Panc1 (cell line): ENCODE measurements at places on chromosomes 2 and 18.

DNA sequence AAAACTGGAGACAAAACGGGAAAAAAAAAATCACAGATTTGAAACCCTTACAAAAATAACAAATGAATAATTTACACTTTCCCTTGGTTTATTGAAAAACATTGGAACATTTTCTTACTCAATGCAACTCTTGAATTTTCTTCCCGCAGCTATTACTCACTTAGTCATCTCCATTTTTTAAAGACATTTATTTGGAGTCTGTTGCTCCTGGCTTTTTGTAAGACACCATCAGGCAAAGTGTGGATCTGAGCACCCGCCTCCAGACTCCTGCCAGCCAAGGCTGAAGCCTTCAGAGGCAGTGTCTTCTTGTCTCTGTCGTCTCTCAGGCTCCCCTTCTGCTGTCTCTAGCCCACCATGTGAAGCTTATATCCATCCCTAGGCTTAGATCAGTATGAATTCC lies 46.2 kb downstream of the TRIB2 start:
- DNase-seq = no peak

GRCh38 chr2:108982259-108982679 lies 6.8 kb downstream of the EDAR start:
- DNase-seq = no peak

DNA sequence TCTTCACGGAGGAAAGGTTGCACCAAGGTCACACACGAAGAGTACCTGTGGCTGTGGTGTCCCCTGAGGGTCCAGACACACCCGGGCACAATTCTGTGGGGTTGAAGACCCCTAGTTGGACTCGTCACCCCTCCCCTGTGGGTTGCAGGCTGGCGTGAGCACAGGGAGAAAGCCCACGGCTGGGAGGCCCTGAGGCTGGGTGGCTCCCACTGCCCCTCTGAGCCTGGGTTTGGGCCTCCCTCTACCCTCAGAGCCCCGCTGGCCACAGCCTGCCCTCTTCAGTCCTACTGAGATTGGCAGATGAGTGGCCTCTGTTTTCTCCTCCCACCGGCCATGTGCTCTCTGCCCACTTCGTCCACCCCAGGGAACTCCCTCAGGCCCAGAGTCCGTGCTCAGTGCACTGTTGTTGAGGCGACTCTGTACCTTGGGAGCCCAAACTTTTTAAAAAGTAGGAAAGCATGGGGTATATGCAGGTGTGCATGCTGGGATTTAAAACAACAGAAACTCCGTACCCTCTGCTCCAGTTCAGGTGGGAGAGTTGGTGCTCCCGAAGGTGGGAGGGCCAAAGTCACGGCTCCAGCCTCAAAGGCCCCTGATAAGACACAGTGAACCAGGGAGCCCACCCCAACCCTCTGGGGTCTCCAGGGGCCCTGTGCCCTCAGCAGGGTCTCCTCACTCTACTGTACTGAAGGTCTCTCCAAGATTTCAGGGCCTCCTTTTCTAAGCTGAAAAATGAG lies 19.1 kb downstream of the RAMP1 start:
- DNase-seq = no peak

DNA sequence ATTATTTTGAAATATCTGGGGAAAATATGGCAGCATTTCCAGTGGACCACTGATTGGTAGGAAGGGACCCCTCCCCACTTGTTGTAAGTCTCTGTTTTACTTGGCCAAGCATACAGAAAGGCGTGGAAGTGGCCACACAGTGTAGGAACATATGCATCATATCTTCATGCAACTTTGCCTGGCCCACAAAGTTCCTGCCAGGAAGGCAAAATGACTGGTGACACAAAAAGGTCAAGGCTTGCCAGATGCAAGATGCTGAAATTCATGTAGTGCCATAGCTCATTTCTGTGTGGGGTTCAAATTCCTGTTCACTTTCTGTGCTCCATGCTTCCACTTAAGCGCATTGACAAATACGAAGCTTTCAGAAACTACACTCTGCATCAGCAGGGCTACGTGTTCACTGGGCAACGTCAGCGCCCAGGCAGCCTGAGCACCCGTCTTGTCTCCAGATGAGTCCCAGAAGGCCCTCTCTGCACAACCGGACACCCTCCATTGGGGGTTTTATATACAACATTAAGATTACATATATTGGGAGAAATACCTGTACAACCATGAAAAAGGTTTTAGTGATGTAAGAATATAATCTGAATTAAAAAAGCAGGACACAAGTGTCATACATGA lies 3.6 kb downstream of the DYNC2LI1 start:
- no peak for DNase-seq

DNA sequence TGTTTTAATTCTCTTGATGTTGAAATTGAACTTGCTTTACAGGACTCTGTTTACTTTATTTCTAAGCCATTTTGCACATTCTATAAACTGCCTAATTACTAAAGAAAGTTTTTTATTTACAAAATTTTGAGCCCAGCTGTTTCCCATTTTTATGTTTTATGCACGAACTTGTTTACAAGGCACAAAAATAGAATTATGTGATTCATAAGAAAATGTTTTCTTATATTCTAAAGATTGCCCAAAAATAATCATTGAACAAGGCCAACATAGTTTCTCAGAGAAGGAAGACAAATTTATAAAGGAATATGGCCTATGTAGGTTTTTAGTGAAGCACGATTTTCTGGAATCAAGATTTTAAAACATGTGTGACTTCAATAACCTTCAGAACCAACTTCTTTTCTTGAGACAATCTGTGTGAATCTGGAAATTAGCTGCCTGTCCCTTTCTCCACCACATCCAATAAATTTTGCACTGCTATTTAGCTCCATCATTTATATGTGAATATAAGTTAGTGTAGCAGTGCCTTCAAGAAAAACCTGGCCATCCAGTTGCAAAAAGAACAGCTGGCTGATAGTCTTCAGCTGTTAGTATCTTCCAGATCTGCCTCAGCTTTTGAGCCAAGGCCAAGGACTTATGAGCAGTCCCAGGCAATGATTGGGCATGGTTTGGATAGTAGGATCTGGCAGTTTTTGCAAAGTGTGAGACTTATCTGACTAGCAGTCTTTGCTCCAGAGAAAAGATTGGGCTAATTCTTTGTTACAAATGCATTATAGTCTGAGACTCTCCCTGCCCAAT lies 253.2 kb upstream of the COL3A1 start:
- no peak for DNase-seq

- DNase-seq = no peak
Observed at GRCh38 chr18:12750076-12750714, 47.4 kb downstream of the PSMG2 start.

- DNase-seq = no peak
Observed at GRCh38 chr2:47336259-47337238, 66.4 kb upstream of the MSH2 start.

DNA sequence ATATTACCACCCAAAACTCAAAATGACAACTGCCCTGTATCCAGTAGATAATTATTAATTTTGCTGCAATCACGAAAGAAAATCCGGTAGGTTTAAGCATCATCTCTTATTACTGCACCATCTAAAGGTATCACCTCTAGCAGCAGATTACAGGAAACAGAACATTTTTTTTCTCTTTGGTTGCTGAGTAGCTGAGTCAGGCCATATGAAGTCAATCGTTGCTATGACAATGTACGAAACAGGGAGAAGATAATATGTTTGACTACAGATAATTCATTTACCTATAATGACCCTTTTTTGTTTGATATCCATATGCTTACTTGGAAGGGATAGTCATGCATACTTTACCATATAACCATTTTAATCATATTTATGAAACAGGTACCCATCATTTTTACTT lies 831.6 kb upstream of the CHAC2 start:
- DNase-seq = peak; percentile 15

DNA sequence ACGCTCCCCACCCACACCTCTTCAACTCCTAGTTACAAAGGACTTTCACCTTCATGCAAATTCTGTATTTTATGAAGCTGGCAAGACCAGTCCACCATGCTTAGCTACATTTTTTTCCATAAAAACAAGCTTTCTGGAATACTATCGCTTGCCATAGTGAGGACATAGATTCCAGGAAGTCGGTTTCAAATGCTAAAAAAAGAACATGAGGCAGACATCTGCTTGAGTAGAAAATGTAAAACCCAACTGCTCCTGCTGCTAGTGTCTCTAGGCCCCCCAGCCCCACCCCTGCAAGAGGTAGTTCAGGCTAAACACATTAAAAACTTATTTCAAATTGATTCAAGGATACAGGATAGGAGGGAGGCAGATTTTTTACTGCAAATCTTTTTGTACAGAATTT lies 148.9 kb downstream of the SMAD2 start:
- no peak for DNase-seq

- DNase-seq = no peak
Observed at GRCh38 chr2:113890253-113891235, 655 bp downstream of the ACTR3 start.

GRCh38 chr2:40420478-40420877 lies 31.4 kb downstream of the SLC8A1 start:
- DNase-seq = no peak

- DNase-seq = no peak
Observed at GRCh38 chr2:222608081-222608480, 47.8 kb downstream of the FARSB start.

GRCh38 chr2:154836632-154837031 lies 138.1 kb downstream of the KCNJ3 start:
- no peak for DNase-seq

- no peak for DNase-seq
Observed at GRCh38 chr2:59881218-59881617, 672.2 kb downstream of the BCL11A start.

GRCh38 chr2:176193048-176193447 lies 4.6 kb downstream of the HOXD1 start:
- DNase-seq = no peak

- no peak for DNase-seq
Observed at GRCh38 chr2:9760069-9760901, 83.0 kb upstream of the TAF1B start.

DNA sequence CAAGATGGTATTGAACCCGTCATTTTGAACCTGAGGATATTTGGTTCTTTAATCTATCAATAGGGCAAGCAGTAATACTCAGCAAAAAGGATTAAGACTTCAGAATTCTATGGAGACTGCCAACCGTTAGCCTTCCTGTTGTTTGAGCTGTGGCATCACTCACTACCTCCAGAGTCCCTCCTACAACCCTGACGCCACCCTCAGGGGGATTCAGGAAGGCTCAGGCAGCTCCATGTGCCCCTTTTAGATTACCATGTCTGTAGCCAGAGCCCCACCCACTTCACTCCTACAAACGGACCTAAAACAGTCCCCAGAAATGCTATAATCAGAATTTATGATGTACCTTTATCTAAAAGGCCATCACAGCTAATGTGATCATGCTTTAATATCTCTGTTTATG lies 172.9 kb downstream of the EPHA4 start:
- DNase-seq = no peak

DNA sequence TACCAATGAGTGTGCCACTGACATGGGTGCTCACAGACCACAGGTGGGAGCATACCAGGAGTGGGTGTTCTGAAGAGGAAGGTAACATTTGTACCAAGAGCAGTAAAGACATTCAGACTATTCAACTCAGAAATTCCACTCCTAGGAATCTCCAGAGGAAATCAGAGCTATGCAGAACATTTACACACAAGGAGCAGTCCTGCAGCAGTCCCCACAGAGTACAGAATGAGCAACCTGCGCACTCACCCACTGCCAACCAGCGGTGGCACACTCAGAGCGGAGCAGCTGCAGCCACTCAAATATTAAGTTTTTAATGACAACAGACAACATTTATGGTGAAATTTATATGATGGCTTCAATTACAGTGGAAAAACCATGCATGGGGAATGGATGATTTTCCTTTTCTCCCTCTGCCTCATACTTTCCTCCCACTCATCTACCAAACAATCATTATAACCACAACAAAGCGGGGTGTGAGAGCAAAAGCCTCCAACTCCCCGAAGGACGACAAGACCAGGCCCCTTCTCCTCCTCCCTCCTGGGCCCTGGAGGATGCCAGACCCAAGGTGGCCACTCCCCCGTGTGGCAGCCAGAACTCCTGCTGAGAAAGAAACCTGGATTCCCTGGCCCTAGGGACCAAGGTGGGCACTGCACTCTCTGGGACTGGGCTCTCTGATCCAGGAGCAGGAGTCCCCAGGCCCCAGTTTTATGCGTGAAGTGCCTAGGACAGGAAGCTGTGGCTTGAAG lies 5.4 kb downstream of the HS6ST1 start:
- DNase-seq = no peak

DNA sequence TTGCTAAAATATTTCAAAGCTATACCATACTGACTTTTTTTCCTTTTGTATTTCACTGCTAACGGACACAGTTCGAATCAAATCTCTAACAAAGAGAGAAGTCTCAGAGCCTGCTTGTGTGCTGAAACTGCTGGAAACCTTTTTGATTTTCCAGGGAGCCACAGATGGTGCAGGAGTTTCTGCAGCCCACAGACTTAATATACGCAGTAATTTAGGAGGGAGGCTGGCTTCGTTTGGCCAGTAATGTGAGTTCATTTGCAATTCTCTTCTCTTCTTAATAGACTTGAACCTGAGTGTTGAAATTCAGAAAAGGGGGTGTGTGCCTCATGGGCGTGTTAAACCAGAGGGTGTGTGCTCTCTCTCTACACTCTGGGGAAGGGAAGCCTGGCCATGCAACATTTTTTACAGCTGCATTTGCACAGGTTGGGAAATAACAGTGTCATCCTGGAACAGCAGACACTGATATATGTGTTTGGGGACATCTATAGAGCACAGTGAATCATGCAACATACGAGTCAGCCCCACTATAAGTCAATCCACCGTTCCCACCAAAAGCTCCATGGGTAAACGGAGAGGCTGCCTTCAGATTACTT lies 333.0 kb downstream of the CLIP4 start:
- no peak for DNase-seq

- no peak for DNase-seq
Observed at GRCh38 chr18:21805771-21806366, 65.3 kb downstream of the MIB1 start.

- no peak for DNase-seq
Observed at GRCh38 chr2:24115057-24115456, 8.1 kb downstream of the PFN4 start.

DNA sequence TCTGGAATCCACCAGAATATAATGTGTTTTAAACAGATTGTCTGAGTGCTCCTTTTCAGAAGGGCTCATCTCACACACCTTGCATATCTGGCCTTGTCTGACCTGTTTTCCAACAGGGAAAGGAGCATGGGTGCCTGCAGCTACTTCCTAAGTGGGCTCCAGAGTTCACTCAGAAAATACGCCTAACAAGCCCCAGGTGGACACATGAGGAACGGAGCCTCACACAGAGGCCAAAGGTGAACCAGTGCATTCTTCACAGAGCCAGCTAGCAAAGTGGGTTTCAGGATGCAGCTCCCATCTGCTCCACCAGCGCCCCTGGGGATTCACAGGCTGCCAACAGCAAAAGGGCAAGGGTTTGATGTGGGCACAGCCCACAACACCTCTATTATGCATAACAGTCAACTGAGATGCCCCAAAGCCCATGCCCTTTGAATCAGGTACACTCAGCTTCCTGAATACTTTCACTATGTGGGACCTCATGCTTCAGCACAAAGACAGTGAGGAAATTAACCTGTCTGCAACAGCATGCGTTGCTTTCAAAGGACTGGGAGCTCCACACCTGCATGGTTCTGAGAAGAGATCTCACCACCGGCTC lies 86.6 kb downstream of the CCBE1 start:
- DNase-seq = no peak

- no peak for DNase-seq
Observed at GRCh38 chr18:35515460-35516130, 17.8 kb upstream of the INO80C start.
